Esophagus muscularis mucosa (tissue), 4 donors: ENCODE measurements at places on chromosomes 1 and 21. TPM values are rescaled to one million over a fixed set of nuclear protein-coding genes. Genes with fewer than 3 reads are reported as not detected.

- DNase-seq = no peak
These were observed 2.9 kb upstream of the FOXO6 start for GRCh38 chr1:41358131-41359021.

- no peak for DNase-seq
These were observed 24.8 kb upstream of the ALDH4A1 start for GRCh38 chr1:18927082-18927653.

DNA sequence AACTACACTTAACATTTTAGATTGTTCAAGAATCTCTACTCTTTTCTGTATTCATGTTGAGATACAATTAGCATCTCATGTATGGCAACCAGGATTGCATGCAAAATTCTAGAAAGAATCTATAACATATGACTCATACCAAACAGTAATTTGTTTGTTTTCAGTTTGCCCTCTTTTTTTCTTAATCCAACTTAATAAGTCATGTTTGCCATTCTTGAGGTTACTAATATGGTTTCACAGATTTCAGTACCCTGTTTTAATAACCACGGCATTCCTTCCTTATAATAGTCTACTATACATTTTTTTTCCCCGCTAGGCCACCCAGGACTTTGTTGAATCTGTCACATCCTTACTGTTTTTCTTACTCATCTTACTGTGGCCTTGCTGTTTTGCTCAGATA is 140.8 kb downstream of the FMN2 start:
- no peak for DNase-seq

DNA sequence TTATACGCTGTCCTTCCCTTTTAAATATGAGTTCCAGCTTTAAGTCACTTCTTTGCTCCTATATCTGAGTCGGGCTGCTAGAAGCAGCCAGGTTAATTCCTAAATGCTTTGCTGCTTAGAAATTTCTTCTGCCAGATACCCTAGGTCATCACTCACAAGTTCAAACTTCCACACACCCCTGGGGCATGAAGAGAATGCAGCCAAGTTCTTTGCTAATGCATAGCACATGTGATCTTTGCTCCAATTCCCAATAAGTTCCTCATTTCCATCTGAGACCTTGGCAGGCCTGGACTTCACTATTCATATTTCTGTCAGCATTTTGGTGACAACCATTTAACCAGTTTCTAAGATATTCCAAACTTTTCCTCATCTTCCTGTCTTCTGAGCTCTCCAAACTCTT is 14.5 kb upstream of the APP start:
- DNase-seq = no peak

DNA sequence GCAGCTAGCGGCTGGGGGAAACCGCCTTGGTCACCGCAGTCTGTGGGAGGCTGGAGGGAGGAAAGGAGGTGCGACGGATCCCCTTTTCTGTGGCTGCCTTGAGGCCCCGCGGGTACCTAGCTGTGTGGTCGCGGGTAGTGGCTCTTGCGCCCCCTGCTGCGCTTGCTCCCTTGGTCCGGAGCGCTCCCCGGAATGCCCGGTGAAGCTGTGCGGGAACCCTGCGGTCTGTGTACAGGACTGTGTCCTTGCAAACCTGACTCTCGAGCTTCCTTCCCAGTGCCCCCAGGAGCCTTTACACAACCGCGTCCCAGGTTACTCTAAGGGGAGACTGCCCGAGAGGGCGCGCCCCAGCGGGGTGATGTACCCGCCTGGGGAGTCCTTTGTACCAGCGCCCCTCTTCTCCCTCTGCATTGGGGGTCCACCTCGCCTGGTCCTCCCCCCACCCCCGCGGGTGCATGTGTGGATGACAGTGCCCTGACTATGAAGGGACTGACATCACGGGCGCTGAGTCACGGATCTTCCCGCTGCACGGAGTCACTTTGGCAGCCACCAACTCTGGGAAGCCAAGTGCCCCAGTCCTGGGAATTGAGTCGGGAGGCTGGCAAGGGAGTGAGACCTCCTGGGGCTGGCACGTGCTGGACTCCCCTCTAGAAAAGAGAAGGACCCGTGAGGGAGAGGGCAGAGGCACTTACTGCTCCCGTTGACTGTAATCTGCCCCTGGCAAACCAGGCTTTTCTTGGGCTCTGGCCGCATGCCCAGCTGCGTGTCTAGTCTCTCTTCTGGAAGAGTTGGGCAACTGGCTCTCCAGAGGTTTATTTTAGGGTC is 816 bp downstream of the IL6R start:
- no peak for DNase-seq

GRCh38 chr1:228142701-228143136 is 2.6 kb downstream of the GUK1 start:
- DNase-seq = no peak

DNA sequence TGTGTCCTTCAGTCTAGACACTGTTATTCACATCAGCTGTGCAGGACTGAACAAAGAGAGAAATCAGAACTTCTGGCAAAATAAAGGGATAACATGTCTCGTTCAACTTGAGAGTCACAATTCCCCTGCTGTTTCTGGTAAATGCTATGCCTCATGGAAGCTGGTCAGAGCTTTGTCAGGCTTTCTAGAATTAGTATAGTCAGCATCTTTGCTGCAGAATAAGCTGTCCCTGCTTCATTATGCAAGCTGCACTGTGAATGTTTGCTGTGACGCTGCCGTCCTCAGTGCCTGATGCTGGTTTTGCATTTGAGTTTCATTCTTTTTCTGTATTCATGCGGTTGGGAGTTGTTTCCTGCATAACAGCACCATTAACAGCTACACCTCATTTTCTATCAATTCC is 96.4 kb upstream of the KCNJ6 start:
- no peak for DNase-seq

GRCh38 chr1:192430644-192431043 is 113.9 kb downstream of the RGS21 start:
- DNase-seq = no peak

The SZT2 gene
- total RNA-seq = 35.7 TPM

The RAB7B gene
- 1.2 TPM for total RNA-seq
